ENCODE measurements at places on chromosomes 1 and 21.
A peak's percentile ranks its signal among the peaks of the same experiment; 100 is the strongest.

GRCh38 chr1:77056525-77056924 is 162.7 kb downstream of the PIGK start:
- no peak for DNase-seq

- peak; percentile 26 for DNase-seq
Observed at GRCh38 chr1:221991221-221991620, 249.3 kb upstream of the DUSP10 start.

DNA sequence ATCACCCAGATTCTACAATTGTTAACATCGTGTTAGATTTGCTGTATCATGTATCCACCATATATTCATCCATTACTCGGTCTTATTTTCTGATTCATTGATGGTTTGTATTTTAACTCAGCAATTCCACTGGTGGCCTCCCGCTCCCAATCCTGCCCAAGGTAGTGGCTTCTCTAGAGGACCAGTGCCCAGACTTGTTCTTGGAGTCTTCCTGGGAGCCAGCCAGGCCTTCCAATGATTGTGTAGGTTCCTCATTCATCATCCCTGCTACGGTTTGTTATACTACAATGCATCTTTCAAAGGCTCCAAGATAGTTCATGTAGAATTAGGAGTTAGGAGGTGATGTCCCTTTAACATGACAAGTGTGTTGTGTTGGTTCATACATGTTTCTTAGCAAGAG is 451.1 kb downstream of the SETD4 start:
- no peak for DNase-seq

DNA sequence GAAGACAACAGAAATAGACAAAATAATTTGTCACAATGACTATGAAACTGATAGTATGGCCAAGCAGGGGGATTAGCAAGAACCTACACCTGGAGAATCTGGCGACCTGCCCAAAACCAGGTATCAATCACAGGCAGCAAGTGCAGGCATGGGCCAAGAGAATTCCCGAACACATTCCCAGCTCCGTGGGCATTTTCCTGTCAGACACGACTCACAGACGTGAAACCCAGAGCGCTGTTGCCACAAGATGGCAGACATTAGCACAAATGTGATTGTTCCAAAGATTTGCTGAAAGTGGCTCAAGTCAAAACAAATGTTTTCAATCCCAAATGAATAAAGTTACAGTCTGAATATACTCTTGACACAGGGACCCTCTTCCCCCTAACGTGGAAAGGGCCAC is 36.8 kb downstream of the HLCS start:
- no peak for DNase-seq

- no peak for DNase-seq
Observed at GRCh38 chr21:42319851-42320572, 4.8 kb upstream of the TFF3 start.

- peak; percentile 27 for DNase-seq
Observed at GRCh38 chr1:160400223-160400645, at the start of gene VANGL2. Gene VANGL2, plus strand, starts transcription at chr1:160400564. Its CDS starts 15,274 bp downstream, at chr1:160415838.
